ENCODE measurements at places on chromosomes 11 and 22.

DNA sequence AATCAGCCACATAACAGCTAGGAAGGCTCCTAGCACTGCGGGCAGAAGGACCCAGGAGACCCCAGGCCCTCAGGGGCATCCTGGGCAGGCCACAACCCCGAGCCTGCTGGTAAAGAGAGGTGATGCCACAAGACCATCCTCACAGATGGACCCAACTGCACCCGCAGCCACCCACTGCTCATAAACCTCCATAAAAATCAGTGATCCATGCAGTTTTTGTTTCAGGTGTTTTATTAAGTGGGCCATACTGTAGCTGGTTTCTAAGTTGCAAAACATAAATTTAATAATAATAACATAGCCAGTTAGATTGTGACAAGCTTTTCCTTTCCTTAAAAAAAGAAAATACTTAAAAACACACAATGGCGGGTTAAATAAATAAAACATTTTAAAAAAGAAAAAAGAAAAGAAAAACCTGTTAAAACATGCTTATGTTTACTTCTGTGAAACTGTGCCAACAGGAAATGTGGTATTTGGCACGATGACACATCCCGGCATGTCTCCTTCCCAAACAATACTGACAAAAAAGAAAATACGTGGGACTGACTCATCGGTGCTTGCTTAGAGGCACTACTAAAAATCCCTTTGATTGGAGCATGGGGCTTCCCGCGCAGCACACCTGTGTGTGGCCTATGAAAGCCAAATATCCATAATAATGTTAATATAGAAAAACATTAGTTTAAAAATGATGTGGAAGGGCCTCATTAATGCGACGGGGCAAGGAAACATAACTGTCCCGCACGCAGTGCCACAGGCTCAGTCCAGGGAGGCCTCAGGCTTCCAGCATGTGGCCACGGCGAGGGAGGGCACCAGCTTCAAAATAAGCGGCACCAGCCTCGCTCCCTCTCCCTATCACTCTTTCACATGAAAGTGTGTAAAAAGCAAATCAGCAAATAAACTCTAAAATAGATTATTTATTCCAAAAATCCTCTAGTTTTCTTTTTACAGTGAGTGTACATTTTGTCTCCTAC lies 47.5 kb upstream of the SCUBE2 start:
- peak; percentile 56 for DNase-seq

- DNase-seq: no peak
Observed at GRCh38 chr11:78943841-78944240, 369.2 kb upstream of the NARS2 start.

DNA sequence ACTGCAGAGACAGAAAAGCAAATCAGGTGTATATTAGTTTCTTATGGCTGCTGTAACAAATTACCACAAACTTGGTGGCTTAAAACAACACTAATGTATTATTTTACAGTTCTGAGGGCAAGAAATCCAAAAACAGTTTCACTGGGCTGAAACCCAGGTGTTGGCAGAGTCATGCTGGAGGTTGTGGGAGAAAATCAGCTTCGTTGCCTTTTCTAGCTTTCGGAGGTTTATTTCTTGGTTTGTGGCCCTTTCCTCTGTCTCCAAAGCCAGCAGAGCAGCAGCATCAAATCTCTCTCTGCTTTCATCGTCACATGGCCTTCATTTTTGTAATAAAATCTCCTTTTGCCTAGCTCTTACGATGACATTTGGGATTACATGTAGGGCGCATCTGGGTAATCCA lies 33.0 kb upstream of the OR6M1 start:
- DNase-seq: no peak

DNA sequence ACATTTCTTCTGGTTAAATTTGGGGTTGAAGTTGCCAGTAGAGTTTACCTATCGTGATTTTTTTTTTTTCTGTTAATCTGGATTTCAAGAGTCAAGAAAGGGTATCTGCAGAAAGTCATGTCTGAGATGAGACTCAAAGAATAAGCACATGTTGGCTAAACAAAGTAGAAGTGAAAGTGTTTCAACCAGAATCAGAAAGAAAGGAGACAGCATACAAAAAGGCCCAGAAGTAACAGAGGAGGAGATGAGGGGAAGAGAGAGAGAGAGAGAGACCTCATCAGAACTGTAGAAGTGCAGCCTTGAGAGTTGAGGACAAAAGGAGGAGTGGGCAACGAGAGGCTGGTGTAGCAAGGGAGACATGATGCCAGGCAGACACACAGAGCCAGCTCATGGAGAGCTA lies 54.9 kb downstream of the SVIP start:
- no peak for DNase-seq

DNA sequence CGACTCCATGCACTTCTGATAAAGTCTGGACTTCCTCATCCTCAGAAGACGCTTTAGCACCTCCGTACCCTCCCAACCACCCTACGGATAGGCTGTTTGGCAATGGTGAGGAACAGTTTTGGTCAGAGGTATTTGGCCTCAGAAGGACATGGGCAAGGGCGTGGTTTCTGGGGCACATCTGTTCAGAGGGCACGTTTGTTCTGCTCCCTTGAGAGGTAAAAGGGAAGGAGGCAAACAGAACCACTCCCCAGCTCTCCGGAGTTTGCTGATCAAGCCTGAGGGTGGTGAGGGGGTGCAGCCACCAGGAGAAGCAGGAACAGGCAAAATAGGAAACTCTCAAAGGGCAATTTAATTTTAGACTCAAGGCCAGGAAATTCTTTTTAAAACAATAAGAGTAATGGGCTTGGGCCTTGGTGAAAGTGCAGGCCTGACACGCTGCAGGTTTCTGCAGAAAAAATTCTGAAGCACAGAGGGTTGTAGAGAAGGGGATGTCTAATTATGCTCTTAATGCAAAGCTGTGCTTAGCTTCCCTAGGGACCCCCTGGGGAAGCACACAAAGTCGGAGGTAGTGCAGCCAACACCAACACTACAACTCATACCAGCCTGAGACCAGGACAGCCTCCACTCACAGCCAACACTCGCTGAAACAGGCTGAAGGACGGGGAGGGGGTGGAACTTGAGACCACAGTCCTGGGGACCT lies 23.3 kb downstream of the ETS1 start:
- no peak for DNase-seq

GRCh38 chr22:48944751-48945620 lies 882.7 kb downstream of the BRD1 start:
- DNase-seq: no peak

GRCh38 chr11:24375931-24376330 lies 120.9 kb upstream of the LUZP2 start:
- DNase-seq: no peak

DNA sequence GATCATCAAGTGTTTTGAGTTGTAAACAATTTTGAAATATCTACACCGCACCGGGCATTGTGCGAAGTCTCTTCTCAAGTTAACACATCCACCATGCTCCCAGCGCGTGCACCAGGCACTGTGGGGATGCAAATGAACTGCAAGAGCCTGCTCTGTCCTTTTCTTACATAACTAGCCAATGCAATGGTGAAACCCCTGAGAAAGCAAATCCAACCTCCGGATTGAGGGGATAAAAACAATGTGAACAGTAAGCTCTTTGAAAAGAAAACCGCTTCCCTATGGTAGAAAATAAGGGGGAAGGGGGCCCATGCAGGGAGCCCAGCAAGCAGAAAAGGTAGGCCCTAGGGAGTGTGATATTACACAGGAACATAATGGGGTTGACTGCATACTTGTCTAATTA lies 274.9 kb upstream of the MPPED2 start:
- DNase-seq: no peak

GRCh38 chr22:50225200-50225969 lies 19.4 kb downstream of the TUBGCP6 start:
- no peak for DNase-seq

DNA sequence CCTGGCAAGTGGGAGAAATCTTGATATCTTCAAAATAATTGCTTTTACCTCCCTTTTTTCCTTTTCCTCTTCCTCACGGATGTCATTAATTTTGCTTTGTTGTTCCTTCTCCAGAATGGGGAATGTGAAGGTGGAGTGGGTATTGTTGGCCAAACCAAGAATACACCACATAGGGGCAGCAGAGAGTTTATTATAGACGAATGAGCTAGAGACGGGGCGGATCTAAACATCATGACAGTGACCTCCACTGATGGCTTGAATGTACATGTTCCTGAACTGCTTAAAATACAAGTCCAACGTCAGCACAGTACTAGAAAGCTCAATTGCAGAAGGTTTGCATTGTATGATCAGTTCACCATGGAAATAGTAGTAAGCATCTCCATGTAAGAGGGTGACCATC lies 122.3 kb upstream of the SNX19 start:
- DNase-seq: no peak

DNA sequence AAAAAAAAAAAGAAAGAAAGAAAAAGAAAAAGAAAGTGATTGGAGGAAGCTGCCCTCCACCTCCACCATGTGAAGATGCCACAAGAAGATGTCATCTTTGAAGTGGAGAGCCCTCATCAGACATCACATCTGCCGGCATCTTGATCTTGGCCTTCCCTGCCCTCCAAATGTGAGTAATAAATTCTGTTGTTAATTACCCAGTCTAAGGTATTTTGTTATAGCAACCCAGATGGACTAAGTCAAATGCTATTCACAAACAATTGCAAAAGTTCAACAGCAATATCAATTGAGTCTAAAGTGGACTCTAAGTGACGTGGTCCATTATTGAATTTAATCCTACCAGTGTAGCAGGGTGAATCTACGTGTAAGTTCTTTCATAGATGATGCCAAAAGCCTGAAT lies 55.9 kb upstream of the NUP160 start:
- no peak for DNase-seq

DNA sequence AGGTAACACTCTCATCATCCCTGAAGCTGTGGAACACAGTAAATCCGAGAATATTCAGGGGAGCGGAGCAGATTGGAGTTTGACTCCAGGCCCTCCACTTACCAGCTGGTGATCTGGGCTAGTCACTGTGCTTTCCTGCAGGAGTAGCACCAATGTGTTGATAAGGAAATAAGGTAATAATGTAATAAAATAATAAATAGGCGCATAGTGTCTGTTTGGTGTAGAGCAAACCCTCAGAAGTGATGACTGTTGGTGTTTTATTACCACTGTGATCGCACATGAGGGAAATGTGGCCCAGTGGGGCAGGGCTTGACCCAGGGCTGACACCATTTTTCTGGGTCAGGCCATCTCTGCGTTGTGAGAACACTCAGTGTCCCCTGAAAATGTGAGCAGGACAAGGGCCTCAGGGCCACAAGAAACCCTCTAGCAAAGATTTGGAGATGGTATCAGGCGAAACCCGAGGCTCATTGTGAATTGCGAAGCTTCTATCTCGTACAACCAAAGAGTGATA lies 563.9 kb upstream of the B3GAT1 start:
- DNase-seq: no peak

GRCh38 chr11:95788921-95789505 lies 569 bp downstream of the FAM76B start:
- peak; percentile 38 for DNase-seq

GRCh38 chr22:26527574-26528465 lies 15.5 kb upstream of the TFIP11 start:
- no peak for DNase-seq

- DNase-seq: no peak
Observed at GRCh38 chr11:69848201-69848600, 29.0 kb upstream of the FGF3 start.

- DNase-seq: no peak
Observed at GRCh38 chr22:45554040-45554406, 51.3 kb downstream of the FBLN1 start.

- no peak for DNase-seq
Observed at GRCh38 chr22:25453557-25453956, 110.9 kb upstream of the GRK3 start.

DNA sequence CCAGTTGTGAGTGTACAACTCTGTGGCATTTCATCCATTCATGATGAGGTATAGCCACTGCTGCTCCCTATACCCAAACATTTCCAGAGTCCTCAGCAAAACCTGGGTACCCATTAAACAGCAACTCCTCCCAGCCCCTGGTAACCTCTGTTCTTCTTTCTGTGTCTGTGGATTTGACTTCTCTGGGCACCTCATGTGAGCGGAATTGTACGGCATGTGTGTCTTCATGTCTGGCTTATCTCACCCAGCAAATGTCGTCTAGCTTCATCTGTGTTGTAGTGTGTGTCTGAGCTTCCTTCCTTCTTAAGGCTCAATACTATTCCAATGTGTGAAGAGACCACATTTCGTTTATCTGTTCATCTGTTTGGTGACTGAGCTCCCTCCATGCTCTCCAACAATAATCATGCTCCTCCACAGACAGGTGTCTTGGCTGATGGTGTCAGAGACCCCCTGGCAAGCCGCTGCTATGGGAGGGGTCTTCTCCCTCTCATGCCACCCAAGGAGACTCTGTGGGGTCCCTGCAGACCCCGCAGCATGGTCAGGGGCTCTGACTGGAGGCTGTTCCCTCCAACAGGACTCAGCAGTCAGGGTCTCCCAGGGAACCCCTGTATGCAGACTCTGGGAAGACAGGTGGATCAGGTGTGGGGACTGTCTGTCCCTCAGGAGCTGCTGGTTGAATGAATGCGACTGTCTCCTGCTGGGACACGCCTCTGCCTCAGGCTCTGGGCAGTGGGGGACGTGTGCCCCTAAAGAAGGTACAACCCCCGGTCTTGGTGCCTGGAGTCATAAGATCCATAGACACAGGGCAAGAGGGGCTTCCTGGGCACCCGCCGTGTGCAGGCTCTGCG lies 52.7 kb downstream of the SMIM38 start:
- DNase-seq: no peak

DNA sequence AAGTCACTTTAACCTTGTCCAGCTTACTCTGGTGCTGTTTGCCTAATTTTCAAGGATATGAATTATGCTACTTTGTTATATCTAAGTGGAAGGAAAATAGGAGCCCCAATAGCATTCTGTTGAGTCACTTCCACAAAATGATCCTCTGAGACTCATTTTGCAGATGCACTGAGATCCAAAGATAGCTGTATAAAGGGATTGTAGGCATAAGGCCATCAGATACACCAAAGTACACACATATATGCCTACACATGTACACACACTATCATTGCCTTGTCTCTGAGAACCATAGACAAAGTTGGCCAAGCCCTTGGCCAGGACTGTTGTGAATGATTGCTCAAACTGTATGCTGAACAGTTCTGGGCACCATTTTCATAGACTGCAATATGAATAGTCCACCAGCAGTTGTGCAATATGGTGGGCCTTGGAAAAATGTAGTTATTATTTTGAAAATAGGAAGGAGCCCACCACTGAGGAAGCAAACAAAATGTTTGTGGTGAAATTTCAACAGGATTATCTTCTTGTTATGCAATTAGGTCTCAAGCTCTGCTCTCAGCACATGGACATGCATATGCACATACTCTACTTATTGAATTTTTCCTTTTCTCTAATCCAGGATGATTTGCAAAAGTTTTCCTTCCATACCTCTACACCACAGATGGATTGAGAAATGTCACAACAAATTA lies 186.0 kb upstream of the CTSC start:
- no peak for DNase-seq

DNA sequence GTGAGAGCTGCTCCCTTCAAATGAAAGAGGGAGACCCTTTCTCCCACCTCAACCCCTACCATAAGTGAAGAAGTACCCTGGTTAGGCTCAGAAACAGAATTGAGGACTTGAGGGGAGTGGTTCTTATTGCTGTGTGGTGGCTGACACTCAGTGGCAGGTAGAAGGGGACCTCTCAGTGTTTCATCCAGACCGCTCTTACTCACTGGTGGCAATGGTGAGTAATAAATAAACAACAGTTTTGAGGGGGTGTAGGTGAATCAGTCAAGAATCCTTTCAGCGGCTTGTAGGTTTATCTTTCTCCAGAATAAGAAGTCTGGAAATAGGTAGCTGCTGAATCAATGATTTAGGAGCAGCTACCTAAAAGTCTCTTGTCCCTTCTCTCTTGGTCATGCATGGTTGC lies 403.4 kb upstream of the B3GAT1 start:
- no peak for DNase-seq
